Lung (tissue), 17 donors: ENCODE measurements at places on chromosomes 6 and 20. TPM values are rescaled to one million over a fixed set of nuclear protein-coding genes. Genes with fewer than 3 reads are reported as not detected.
A peak's percentile ranks its signal among the peaks of the same experiment; 100 is the strongest.

Gene SLC22A3
- total RNA-seq = 30.9 TPM

Gene HUS1B
- 3.0 TPM for total RNA-seq

Gene SLC22A1
- 1.8 TPM for total RNA-seq

DNA sequence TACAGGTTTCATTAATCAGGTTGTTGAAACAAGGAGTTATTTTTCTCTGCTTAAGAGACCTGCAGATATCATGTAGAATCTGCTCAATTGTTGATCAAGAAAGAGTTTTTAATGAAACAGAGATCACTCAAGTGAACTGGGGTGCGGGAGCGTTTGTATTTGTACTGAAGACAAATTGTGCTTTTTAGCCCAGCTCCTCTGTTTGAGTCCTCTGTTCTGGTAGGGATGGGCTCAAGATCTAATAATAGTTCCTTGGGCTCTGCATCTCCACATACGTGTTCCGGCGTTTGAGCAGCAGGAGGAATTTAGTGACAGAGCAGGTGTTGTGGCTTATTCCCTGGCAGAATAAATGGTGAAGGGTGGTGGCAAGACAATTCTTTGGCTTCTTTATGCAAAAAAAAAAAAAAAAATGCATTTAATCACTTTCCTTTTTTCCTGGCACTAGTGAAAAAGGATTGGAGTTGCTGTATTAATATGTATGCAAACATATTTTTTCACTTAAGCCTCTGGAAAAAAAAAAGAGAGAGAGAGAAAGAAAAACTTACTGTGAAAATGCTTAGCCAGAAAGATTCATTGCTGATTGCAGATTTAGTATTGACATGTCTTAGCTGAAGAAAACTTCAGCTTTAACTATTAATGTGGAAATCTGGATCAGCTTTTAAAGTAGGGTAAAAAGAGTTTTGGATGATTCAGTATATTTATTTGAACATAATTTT is 4.0 kb downstream of the CITED2 start:
- DNase-seq = peak; percentile 46

- DNase-seq = peak; percentile 90
Observed at GRCh38 chr6:133921249-133921859, 31.7 kb upstream of the TBPL1 start.

DNA sequence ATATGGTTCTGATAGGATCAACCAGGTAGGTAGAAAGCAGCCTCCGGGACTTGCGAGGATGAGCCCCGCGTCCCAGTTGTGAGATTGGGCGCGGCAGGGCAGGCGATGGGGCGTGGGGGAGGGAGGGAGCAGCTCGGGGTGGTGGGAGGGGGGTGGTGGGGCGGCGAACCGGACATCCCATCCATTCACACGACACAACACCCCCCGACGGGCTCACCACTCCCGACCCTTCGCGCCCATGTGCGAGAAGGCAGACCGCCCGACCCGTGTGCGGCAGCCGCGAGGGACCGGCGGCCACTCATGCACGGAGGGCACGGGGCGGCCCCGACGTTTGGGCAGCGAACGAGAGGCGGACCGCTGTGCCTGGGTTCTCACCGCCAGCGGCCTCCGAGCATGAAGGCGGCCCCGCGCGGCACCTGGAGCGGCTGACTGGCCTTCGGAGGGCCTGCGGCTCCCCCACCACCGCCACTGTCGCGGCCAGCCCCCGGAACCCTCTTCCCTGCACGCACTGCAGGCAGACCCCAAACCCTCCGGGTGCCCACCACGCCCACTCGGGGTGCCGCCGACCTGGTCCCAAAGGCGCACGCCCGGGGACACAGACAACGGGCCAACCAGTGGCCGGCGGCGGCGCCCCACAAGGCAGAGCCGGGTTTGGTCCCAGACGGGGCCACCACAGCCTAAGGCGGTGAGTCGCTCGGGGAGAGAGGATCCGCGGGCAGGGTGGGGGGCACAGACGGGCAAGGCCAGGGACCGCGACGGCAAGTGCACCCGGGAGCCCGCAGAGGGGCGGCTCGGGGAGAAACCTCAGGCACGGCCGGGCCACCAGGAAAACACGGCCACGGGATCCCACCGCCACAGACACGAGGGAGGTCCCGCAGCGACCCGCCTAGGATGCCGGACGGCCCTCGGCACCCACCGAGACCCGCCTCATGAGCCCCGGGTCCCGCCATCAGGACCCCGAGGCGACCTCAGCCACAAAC is 769.2 kb upstream of the DEFB115 start:
- DNase-seq = no peak

GRCh38 chr6:5840734-5841390 is 165.9 kb downstream of the NRN1 start:
- no peak for DNase-seq

Gene KIAA1755
- total RNA-seq = 1.9 TPM

GRCh38 chr6:11484441-11484840 is 53.1 kb upstream of the TMEM170B start:
- DNase-seq = peak; percentile 38

Gene SLC17A2
- total RNA-seq = not detected

DNA sequence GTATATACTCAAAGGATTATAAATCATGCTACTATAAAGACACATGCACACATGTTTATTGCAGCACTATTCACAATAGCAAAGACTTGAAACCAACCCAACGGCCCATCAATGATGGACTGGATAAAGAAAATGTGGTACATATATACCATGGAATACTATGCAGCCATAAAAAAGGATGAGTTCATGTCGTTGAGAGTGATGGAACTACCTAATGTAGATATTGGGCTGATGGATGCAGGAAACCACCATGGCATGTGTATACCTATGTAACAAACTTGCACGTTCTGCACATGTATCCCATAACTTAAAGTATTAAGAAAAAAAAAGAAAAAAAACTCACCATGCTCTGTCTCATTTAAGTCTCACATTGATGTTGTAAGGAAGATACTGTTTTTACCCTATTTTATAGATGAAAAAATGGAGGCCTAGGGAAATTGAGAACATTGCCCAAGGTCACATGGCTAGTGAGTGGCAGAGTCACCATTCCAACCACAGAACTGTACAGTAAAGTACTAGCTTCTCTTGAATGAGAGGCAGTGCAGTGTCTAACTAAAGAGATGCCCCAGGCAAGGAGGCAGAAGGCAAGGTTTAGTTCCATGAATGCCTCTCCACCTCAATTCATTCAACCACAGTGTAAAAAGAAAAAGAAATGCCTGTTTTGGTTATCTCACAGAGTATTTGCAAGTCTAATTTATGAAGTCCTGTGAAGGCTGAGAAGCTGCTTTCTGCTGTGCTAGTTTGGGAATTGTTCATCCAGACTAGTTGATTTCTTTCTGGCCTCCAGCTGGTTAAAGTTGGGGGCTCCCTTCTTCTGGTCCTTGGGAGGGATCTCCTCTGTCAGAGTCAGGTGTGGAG is 68.2 kb downstream of the FIG4 start:
- no peak for DNase-seq

GRCh38 chr20:15795305-15796019 is 777.8 kb downstream of the KIF16B start:
- DNase-seq = no peak

GRCh38 chr20:34403908-34404307 is 40.8 kb downstream of the ITCH start:
- DNase-seq = no peak

DNA sequence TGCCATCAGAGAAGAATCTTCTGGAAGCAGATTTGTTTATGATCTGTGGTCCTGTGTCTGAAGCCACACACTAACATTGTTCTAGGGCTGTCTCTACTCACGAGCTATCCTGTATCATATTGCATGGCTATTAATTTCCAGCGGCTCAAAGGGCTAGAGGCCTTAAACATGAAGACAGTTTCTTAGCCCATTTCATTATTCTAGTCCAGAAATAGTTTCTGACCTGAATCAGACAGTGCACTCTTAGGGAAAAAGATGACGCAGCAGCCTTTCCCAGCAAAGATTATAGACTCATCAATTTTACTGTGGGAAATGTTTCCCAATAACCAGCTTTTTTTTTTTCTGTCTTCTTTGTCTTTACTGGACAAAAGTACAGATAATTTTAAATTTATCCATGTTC is 105.3 kb upstream of the SUPT3H start:
- DNase-seq = peak; percentile 44

GRCh38 chr6:125764121-125764671 is 14.8 kb downstream of the HEY2 start:
- DNase-seq = no peak

Gene SAPCD1
- 1.7 TPM for total RNA-seq

Gene MLN
- not detected for total RNA-seq

Gene CST2
- total RNA-seq = not detected

- no peak for DNase-seq
Observed at GRCh38 chr6:57262901-57263694, 41.0 kb upstream of the RAB23 start.

Gene PLN
- total RNA-seq = 8.0 TPM

DNA sequence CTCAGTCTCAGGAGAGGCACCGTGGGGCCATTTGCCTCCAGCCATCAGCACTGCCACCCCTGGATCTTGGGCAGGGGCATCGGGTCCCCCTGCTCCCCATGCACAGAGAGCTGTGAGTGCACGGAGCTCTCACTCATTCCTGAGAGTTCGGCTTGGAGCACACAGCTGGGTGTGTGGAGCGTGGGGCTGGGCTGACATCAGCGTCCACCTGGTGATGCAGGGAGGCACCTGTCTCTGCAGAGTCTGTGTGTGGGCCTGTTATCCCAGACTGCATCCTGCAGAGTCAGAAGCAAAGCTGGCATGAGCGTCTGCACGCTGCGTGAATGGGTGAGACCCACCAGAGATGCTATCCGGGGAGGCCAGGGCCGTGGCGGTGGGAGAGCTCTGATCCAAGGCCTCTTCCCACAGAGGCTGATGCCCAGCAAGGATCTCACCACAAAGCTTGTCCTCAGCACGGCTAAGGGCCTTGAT is 248.8 kb upstream of the AFDN start:
- no peak for DNase-seq

DNA sequence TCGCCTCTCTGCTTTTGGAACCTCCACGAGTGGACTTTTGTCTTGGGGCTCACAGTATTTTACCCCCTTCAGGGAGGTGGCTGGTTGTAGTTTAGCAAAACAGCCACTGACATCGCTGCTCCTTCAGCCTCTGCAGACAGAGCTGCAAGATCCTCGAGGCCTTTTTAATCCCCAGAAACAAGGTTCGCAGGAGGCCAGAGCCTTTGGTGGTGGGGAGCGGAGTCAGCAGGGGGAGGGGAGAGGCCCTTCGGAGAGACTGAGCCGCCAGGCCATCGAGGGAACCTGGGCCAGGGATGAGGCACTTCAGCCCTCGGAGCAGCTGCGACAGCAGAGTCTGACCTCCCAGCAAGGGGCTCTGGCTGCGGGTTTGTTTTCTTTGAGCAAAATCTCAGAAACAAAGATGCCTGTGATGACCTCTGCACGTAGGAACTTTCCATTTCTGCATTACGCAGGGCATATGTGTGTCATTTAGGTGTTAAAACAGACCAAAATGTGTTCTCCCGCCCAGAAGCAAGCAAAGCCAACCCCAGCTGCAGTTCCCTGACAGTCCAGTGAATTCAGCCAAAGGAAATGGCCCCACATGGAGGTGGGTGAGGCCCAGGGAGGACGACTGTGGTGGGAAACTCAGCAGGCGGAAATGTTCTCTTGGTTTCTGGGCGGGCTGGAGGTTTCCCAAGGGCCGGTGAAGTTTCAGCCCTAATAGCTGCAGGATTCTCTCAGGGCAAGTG is 171.2 kb upstream of the SULF2 start:
- peak; percentile 68 for DNase-seq

DNA sequence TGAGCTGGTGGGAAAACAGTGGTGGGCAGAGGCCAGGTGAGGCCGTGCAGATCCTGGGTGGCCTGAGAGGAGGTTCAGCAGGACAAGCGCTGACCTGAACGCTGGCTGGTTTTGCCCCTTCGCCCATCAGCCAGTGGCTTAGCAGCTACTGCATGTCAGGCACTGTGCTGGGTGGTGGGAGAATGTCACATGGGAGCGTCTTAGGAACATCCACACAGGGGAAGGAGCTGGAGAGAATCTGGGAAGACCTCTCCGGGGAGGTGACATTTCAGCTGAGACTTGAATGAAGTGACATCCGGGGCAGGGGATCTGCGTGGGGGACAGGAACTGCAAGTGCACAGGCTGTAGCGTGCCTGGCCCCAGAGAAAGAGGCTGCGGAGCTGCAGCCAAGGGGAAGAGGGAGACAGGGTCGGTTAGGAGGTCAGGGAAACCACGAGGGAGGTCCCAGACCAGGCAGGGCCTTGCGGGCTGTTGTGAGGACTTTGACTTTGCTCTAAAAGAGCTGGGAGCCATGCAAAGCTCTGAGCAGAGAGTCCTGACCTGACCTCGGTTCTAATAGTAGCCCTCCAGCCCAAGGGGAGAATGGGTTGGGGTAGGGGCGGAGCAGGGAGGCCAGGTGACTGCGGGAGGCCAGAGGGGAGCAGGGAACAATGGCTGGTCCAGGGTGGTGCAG is 156.8 kb upstream of the PTPN1 start:
- DNase-seq = no peak

Gene NMBR
- total RNA-seq = 0.18 TPM
